ENCODE measurements at places on chromosomes 5 and 9.

DNA sequence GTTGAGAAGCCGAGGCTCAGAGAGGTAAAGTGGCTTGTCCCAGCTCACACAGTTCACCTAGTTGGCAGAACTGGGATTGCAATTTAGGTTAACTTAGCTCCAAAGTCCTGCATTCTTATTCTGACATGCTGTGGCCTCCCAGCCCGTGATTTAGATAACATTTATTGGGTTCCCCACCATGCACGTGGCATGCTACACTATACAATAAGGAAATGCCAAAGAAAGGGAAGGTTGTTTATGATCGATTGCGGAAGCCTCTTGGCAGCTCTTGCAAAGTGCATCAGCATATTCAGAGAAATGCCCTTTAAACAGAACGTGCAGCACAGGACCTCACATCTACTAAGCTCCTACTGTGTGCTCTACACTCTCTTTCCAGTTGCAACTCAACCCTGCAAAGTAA is 3.2 kb downstream of the NEURL1B start:
- no peak for DNase-seq

DNA sequence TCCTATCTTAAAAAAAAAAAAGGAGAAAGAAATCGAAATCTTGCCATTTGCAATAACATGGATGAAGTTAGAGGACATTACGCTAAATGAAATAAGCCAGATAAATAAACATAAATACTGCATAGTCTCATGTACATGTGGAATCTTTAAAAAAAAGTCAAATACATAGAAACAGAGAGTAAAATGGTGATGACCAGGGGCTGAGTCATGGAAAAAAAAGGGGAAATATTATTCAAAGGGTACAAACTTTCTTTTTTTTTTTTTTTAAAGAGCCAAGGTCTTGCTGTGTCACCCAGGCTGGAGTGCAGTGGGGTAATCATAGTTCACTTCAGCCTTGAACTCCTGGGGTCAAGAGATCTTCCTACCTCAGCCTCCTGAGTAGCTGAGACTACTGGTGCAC is 310.1 kb downstream of the ZNF608 start:
- DNase-seq: no peak

DNA sequence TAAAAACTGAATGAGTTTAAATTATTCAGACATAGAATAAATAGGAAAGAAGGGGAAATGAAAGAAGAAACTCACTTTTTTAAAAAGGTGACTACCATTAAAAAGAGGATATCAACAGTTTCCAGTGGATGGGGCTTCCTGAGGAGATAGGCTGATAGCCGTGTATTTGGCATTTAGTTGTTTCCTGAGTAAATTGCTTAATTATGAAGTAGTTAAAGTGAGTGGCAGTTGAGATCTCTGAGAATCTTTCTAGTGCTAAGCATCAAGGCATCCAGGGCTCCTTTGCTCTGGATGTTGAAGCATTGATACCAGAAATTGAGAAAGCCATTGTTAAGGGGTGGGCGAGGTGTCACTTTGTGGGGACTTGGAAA is 2.7 kb downstream of the TNFAIP8 start:
- DNase-seq: no peak

DNA sequence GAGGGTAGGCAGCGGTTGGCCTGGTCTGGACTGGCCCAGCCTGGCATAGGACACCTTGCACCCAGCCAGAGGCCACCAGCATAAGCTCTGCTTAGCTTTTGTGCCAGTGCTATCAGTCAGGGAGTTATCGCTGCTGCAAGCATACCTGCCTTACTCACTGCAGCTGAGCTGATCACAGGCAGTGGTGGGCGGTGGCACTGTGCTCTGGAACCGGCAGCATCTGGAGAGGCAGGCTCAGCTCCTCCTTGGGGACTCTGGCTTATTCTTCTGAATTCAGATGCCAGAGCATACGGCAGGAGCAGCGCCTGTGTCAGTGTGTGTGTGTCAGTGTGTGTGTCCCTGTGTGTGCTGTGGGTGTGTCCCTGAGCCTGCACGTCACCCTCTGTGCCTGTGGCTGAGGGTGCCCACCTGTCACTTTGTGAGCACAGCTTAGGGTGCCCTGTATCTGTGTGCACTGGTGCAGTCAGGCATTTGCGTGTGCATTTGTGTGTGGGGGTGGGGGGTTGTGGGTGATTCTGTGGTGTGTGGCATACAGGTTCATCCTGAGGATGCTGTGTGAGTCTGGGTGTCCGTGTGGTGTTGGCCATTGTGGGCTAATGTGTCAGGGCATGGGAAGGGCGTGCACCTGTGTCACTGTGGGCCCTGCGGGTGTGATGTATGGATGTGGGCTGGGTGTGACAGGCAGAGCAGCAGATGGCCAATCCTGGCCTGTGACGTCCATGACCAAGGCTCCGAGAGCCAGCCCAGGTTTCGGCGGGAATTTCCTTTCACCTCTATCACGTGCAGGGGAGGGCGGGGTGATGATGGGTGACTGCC is 23.5 kb downstream of the LMX1B start:
- no peak for DNase-seq

- no peak for DNase-seq
These were observed 93.6 kb upstream of the TNC start for GRCh38 chr9:115211413-115212124.

DNA sequence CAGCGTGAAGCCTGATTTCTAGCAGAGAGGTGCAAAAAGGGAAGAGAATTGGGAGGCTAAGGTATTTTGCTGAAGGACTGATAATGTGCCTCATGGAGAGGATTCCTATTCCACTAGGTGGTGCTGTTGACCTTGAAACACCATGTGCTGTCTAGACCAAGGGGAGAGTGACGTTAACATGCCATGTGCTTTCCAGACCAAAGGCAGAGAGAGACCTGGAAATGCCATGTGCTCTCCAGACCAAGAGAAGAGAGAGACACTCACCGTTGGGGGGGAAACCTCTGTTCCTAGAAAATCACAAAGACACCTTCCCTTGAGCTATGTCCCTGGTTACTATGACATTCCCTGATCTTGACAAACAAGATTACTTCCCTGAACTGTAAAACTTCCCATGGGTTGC is 286.0 kb upstream of the TUSC1 start:
- no peak for DNase-seq

GRCh38 chr9:86469476-86470250 is 115.5 kb upstream of the TUT7 start:
- no peak for DNase-seq
